Pulmonary artery endothelial cell (primary cell): ENCODE measurements at places on chromosomes 1 and 21. TPM values are rescaled to one million over a fixed set of nuclear protein-coding genes. Genes with fewer than 3 reads are reported as not detected.

DNA sequence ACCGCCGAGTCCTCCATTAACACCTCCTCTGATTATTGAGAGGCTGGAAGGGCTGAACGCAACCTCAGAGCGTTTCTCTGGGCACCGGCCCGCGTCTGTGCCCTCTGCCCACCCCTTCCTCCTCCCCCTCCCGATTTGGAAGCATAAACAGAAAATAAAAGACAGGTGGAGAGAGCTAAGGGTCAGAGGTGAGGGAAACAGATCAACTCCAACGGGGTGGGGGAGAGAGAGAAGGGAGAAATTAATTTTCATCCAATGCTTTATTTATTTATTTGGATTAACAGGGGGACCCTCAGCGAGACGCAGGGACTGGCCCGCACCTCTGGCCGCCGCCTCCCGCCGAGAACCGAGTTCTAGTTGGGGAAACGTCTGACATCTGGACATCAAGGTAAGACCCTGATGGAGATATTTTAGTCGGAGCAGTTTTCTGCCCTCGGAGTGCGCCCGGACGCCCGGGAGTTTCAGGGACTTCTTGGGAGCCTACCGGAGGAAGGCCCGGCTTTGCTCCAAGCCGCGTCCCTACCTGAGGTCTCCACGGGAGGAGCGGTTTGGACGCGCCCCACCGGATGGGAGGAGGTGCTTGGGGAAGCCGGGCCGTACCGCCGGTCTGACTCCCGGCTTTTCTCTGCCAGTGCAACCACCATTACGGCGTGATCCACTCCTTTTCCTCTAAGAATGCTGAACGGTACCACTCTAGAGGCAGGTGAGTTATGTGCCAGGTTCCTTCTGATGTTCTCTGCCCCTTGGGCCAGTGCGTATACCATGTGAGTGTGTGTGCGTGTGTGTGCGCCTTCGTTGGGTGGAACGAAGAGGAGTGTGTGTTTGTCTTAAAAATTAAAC is 5.1 kb upstream of the LHX9 start:
- no peak for DNase-seq

ARID4B gene
- 39.4 and 50.5 TPM in 2 replicates for total RNA-seq

DNA sequence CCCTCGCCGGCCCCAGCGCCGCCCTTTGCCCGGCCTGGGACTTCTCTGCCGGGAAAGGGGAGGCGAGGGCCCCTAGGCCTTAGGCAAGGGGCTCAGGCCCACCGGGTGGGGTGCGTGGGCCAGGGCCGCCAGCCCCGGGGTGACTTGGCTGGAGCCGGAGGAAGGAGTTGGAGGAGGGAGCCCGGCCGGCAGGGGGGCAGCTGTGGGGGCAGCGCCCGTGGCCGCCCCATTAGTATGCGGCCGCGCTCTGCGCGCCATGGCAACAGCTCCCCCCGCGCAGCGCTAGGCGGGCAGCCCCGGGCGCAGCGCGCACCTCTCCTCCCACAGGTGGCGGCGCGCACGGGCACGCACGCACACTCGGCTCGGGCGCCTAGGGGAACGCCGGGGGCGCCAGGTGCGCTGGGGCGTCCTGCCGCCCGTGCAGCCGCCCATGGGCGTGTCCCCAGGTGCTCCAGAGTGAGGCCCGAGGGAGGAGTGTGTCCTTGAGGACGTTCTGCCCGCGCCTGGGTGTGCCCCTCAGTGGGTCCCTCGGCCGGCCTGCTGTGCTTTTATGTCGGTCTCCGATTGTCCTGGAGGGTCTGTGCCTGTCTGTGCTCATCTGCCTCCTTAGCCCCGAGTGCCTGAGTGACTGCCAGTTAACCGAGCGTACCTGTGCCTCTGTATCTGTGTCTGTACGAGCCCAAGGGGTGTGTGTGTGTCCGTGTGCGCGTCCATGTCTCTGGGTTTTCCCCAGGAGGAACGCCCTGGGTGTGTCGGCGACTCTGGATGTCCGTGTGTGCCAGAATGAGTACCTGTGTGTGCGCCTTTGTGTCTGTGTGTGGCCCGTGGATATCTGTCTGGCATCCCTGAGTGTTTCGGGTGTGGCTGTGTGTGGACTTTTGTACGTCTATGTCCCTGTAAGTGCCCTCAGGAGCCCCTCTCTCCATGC is 38.2 kb upstream of the WASF2 start:
- DNase-seq: no peak

- DNase-seq: no peak
These were observed 202.4 kb downstream of the HMCN1 start for GRCh38 chr1:185936641-185937040.

DNA sequence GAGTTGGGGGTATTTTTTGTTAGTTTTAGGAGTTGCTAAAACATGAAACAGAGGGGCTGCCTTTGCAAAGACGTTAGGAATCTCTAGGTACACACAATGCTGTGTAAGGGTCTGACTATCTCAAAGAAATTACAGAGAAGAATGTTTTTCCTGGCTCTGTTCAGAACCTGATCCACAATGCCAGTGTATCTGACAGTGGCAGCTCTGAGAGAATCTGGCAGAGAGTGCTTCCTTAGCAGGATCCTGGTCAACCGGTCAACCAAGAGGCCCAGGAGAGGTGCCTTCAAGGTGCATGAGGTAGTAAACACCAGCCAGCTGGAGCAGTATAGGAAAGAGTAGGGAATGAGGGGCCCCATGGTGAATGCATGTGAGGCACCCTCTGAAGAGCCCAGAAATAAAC is 40.9 kb upstream of the RGS1 start:
- no peak for DNase-seq

GRCh38 chr1:25182629-25183028 is 49.7 kb downstream of the SYF2 start:
- DNase-seq: no peak

KIAA0040 gene
- 12.4 and 34.5 TPM in 2 replicates for total RNA-seq

- DNase-seq: no peak
These were observed 371.2 kb downstream of the PTBP2 start for GRCh38 chr1:97092824-97093223.

PIK3R3 gene
- 10.7 and 11.4 TPM in 2 replicates for total RNA-seq

- no peak for DNase-seq
These were observed 31.3 kb upstream of the TTC34 start for GRCh38 chr1:2832506-2833453.

BRDT gene
- not detected in 2 replicates for total RNA-seq

DNA sequence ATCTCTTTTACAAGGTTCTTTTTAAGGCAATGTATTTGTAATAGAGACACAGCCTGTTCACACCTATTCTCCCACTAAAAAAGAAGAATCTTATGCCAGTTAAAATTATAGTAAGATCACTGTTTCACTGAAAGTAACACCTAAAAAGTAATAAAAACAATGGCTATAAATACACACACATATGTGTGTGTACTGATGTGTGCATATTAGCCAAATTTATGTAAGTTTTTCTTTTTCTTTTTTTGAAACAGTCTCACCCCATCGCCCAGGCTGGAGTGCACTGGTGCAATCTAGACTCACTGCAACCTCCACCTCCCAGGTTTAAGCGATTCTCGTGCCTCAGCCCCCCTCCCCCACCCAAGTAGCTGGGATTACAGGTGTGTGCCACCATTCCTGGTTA is 56.8 kb upstream of the SLC30A10 start:
- no peak for DNase-seq

- no peak for DNase-seq
These were observed 206.7 kb downstream of the CTH start for GRCh38 chr1:70617728-70618127.

DNA sequence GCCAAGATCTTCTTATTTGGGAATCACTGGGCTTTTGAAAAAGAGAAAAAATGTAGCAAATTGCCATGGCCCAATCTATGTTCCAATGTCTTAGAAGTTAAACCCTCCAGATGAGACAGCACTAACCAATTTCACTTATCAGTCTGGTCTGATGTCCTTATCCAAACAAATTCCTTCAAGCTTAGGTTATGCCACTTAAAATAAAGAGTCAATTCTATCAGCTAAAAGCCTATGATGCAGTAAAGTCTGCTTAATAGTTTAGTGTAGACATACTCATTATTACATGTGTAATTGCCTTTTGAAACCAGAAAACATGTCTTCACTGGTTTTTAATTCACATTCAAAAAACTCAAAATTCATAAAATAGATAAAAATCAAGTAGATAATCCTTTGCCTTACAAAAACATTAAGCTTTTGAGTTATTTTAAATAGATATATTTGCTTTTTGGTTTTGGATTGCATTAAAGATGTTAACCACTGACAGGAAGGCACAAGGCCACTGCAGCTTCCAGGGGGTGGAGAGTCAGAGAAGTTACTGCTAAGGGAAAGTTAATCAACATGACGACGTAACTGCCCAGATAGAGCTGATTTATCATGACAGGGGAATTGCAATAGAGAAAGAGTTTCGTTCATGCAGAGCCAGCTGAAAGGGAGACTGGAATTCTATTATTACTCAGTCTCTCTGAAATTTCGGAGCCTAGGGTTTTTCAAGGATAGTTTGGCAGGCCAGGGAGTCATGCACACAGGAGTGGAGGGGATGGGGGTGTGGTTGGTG is 106.1 kb downstream of the MAP3K21 start:
- DNase-seq: no peak

DNA sequence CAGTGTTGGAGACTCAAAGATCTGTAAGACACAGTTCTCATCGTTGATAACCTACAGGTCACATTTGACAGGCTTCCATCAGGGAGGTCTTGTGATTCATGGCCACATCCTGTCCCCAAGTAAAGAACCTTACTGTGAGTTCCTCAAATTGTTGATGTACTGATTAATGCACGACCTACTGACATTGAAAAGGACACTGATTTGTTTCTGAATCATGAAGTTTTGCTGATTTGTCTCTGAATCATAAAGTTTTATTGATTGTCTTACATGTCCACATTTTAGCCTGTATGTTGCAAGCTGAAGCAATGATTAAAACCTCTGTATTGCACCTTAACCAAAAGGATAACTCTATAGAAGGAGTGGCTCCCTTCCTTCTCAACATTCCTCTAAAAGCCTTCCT is 476.3 kb upstream of the RUNX1 start:
- no peak for DNase-seq

GRCh38 chr1:220685879-220686278 is 4.3 kb upstream of the C1orf115 start:
- no peak for DNase-seq

DNA sequence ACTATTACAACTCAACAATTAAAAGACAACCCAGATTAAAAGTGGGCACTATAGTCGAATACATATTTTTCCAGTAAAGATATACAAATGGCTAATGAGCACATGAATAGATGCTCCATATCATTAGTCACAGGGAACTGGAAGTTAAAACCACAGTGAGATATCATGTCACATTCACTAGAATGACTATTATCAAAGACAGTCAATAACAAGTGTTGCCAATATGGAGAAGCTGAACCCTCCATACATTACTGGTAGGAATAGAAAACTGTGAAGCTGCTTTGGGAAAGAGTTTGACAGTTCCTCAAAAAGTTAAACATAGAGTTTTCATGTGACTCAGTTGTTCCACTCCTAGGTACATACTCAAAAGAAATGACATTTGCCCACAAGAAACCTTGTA is 30.6 kb upstream of the MRPS6 start:
- no peak for DNase-seq

DNA sequence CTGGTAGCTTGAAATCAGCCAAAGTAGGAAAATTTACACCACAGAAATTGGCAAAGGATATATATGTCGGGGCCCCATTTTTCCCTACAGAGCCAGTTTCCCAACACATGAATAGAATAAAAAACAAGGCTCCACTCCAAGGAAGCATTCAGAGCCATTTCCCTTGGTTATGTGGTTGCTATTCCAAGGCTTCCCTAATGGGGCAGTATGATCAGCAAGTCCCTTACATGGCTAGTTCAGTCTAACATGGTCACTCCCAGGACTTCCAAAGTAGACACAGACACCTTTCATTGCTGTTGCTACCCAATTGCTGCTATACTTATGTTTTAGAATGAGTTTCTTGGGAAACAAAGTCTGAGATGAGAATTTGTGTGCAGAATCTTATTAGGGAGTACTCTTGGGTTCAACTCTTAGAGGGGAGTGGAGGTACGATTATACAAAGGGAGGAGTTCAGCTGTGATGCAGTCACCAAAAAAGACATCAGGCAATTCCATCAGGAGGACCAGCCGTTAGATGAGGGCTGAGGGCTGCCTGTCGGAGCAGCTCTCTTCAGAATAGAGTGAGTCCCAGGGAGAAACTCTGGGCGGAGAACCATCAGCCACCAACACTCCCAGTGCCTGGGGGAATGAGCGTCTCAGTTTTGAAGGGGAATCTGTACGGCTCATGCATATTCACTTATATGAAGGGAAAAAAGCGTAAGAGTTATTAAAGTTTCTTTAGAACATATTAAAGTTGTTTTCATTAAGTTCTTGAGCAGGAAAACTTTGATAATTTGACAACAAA is 92.9 kb downstream of the C21orf91 start:
- no peak for DNase-seq

KRTAP19-1 gene
- not detected in 2 replicates for total RNA-seq

DSCAM gene
- not detected in 2 replicates for total RNA-seq

DNA sequence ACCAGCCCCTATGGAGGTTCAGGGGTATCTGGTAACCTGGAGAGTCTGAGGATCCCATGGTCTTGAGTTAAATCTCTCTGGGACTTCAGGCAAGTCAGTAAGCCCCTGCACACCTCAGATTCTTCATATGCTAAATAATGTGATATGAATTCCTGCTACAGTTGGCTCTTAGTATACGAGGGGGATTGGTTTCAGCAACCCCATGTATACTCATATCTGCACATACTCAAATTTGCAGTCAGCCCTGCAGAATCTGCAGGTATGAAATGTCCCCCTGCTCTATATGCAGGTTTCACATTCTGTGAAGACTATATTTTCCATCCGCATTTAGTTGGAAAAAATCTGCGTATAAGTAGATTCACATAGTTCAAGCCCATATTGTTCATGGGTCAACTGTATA is 136.6 kb downstream of the TOMM20 start:
- DNase-seq: no peak

DNA sequence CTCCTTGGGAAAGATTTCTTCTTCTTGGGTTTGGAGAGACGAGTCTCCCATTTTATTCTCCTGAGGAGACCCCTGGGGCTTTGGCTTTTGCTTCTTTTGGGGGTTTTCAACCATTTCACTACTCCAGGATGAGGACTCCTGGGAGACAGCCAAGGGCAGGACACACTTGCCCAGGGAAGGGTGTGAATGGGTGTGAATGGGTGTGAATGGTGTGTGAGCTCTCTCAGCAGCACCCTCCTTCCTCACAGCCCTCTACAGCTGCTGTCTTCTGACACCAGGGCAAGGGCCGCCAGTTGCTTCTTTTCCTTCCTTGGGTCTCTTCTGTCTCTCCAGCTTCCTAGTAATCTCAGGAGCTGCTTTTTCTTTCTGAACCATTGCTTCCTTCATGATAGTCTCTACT is 24.2 kb downstream of the KIF17 start:
- no peak for DNase-seq

DNA sequence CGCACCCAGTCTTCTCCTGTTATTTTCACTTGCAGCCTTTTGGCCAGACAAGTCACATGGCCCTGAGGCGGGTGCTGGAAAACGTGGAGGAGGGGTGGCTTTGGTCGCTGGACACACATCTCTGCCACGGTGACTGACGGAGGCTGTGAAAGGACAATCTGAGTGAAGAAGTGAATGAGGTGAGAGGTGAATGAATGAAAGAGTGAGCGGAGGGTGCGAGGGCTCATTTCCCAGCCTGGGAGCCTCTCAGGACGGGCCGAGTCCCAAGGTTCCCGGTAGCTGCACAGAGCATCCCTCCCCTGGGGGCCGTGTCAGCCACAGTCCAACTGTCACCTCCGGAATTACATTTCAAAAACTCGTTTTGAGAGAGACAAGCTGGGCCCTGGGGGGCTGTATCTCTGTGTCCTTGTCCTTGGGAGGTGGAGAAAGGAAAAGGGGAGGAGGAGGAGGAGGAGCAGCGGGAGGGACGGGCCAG is 89.6 kb downstream of the UBIAD1 start:
- DNase-seq: no peak

KIF26B gene
- 0.04 and 0.13 TPM in 2 replicates for total RNA-seq

ETV3L gene
- not detected in 2 replicates for total RNA-seq

- DNase-seq: no peak
These were observed 2.7 kb downstream of the RPRD2 start for GRCh38 chr1:150366416-150367296.

ZNF683 gene
- total RNA-seq: not detected in 2 replicates

CA6 gene
- not detected in 2 replicates for total RNA-seq
